Activated naive CD4-positive, alpha-beta T cell (primary cell): ENCODE measurements at places on chromosomes 3 and 15.

GRCh38 chr3:37129871-37130270, 44.5 kb downstream of the LRRFIP2 start:
- DNase-seq: no peak

DNA sequence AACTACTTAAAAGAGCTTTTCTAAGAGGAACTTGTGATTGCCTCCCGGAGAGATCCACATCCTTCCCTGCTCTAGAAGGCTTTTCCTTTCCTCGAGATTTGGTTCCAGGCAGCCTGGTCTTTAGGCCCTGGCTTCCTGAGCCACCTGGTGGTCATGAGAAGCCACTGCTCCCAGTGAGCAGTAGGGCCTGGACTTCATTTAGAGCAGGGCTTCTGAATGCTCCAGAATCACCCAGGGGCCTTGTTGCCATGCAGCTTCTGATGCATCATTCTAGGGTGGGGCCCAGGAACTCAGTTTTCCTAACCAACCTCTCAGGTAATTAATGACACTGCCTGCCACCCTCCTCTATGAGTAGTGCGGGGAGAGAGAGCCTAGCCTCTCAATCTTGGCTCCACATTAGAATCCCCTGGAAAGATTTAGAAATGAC, 29.6 kb downstream of the PSMD6 start:
- peak; percentile 2 for DNase-seq

- DNase-seq: no peak
These were observed 1.4 kb downstream of the MORF4L1 start for GRCh38 chr15:78873793-78874765.

GRCh38 chr3:12444582-12445471, 39.5 kb upstream of the TSEN2 start:
- DNase-seq: no peak

GRCh38 chr15:76642671-76643070, 262.5 kb downstream of the SCAPER start:
- DNase-seq: no peak

DNA sequence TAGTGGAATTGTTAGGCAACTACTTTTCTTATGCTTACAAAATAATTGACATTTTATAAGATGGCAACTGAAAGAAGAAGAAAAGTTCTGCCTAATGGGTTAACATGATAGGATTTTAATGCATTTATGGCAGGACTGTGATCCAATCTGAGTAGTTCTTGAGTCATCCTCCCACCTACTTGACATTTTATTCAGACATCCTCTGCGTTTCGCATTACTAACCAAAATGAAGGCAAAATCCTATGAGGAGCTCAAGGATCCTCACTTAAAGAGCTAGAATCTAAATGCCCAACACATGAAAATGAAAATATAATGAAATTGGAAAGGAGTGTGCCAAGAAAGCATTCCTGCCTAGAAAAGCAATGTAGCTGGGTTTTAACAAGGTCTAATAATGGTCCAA, 581.1 kb upstream of the SEMA6D start:
- no peak for DNase-seq

- no peak for DNase-seq
These were observed 32.6 kb downstream of the SEMA7A start for GRCh38 chr15:74400915-74401757.

DNA sequence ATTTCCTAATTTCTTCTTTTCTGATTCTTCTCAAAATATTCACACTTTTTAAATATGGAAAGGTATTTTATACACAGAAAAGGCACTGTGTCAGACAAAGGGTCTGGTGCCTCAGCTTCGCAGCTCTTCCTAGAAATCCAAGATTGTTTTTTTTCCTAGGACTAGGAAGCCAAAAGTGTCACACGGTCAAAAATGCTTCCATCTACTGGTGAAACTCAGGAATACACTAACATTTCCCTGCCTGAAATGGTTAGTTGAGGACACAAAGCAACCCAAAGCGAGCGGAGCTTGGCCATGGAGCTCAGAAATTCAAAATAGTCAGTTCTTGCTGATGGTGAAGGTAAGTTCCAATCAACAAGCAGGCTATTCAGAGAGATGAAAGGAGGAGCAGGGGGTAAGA, 426.5 kb upstream of the RASGRP1 start:
- no peak for DNase-seq

- DNase-seq: no peak
These were observed 53.6 kb upstream of the MYO5C start for GRCh38 chr15:52349052-52349700.

- DNase-seq: no peak
These were observed 1.9 kb downstream of the IVD start for GRCh38 chr15:40407330-40407990.

- no peak for DNase-seq
These were observed 4.3 kb downstream of the PROS1 start for GRCh38 chr3:93969443-93969842.

- DNase-seq: no peak
These were observed 9.4 kb downstream of the TGFBR2 start for GRCh38 chr3:30615615-30616346.

DNA sequence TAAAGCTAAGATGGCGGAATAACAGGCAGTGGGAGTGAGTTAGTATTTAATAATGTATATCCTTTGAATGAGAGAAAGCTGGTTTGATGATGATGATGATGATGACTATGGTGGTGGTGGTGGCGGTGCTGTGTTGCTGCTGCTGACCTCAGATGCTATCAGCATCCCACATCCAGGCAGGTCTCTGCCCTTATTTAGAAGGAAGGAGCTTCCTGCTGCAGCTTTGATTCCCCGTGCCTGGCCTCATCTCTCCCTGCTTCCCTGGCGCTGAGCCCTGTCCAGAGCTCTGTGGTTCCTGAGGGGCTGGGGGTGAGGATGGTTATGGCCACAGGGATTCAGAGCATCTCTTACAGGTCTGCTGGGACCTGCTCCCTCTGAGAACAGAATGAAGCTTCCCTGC, 73.1 kb downstream of the RAB11A start:
- no peak for DNase-seq

GRCh38 chr15:21268436-21268940, 171.8 kb downstream of the POTEB3 start:
- no peak for DNase-seq

DNA sequence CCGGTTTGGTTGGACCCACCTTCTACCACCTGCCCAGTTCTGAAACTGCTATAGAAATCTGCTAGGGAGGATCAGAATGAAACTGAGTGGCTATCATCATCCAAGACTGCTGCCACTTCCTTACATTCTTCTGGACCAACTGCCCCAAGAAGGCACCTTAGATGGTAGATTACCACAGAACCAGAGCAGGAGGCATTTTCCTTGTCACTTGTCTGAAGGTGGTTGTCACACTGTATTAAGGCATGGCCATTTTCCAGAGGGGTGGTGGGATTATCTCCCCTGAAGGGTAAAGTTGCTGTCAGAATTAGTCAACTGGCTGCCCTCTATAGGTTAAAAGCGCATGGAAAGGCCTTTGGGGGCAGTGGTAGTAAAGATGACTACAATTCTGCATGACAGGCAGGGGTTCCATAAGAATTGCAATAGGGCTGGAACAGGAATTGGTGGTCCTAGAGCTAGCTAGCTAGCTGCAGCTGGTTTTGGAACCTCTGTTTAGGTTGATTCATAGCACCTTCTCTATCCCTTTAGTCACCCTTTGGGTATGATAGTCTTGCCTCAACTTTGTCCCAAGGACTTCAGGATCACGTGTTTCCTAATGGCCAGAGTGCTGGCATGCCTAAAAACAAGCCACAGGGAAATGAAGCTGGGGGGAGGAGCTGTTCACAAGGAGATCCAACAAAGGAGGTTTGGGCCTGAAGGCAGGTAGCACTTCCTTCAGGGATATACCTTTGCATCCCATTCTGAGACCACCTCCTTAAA, 4.8 kb upstream of the CSPG5 start:
- no peak for DNase-seq

GRCh38 chr3:120528163-120528562, 68.0 kb upstream of the NDUFB4 start:
- no peak for DNase-seq

DNA sequence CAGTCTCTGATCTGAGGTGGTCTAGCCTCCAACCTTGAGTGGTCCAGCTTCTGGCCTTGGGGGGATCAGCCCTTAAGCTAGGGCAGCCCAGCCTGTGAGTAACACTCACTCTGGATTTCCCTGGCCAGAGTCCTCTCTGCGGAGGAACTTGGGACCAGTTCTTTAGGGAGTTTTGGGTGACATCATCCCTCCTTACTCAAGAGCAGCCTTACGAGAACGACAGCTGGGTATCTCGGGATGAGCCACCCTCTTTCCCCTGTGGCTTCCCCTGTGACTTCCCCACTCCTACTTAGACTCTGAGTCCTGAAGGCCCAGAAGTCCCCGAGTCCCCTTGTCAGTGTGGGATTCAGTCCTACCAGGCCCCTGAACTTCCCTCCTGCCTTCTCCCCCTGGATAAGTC, 10.2 kb upstream of the PLXND1 start:
- no peak for DNase-seq

- DNase-seq: no peak
These were observed 273.6 kb downstream of the THRB start for GRCh38 chr3:24220859-24221657.

DNA sequence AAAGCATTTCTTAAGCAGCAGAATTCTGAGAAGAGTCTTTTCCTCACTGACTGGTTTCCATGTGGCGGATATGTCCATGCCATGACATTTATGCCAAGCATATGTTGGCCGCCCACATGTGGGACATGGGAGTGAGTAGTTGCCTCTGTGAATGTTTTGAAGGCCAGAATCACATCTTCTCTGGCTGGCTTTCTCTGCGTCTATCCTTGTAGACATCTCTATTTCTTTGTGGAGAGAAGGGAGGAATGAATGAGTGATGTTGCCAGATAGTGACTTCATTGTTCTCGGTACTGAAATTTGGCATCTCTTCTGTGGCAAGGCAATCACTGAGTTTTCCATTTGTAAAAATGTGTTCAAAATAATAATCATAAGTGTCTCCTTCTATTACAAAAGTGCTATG, 316.0 kb downstream of the CLSTN2 start:
- no peak for DNase-seq

- DNase-seq: no peak
These were observed 160.5 kb upstream of the C2CD4B start for GRCh38 chr15:62325597-62325996.

- no peak for DNase-seq
These were observed 15.7 kb downstream of the C3orf52 start for GRCh38 chr3:112101916-112102315.

DNA sequence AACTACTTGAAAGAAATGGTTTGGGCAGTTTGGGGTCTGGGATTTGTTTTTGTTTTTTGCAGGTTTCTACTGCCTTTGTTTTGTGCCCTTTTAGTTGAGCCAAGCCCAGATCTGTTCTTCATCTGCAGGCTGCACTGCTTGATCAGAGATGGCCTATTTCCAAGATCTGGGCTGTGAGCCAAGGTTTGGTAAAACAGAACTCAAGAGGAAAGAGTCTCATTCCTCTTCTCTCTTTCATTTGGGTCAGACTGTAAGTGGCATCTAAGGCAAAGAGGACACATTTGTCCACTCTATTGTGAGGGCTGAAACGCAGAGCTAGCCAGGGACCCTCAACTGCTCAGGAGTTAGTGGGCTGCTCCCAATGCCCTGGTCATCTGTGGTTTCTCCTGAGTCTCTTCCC, 104.4 kb upstream of the UBE3A start:
- DNase-seq: no peak

DNA sequence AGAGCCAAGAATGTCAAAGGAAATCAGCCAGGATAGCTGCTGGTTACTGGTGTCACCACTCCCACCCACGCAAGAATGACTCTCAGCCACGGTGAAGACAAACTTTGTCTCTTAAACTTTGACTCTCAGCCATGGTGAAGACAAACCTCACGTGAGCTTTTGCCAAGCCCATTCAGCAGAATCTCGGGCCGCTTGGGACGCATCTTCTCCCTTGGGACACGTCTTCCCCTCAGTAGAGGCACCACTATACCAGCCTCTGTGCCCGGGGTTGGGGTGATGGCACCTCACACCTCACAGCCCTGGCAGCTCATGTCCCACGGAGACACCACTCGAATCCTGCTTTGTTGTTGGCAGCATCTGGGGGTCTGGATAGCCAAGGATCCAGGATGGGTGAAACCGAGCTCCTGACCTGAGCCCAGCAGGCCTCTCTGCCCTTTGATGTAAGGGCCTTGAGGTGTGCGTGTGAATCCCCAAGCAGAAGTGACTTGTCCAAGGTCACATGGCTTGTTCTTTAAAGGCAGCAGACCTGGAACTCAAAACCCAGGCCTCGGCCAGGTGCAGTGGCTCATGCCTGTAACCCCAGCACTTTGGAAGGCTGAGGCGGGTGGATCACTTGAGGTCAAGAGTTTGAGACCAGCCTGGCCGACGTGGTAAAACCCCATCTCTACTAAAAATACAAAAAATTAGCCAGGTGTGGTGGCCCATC, 21.8 kb downstream of the RBPMS2 start:
- DNase-seq: no peak

- no peak for DNase-seq
These were observed 156.3 kb downstream of the WNT5A start for GRCh38 chr3:55330756-55331155.

- DNase-seq: no peak
These were observed 34.4 kb upstream of the SLC6A1 start for GRCh38 chr3:10957976-10958749.

DNA sequence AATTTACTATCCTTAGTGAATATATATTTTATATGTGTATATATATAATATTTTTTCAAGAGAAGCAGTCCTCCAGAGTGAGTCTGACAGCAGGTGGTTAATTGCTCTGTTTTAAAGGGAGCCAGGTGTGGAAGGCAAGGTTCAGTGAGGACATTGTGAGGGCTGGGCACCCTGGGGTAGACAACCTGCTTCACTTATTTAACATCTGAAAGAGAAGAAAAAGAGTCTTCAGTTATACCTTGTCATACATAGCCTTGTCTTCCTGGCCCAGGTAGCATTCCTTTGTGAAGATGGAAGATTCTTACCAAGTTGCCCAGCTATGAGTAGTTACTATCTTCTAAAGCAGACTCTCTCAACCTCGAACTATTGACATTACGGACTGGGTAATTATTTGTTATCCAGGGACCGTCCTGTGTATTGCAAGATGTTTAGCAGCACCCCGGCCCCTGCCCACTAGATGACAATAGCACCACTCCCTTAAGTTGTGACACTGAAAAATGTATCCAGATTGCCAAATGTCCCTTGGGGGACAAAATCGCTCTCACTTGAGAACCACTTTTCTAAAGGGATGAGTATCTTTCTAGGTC, 336.0 kb upstream of the TRIM42 start:
- DNase-seq: no peak

DNA sequence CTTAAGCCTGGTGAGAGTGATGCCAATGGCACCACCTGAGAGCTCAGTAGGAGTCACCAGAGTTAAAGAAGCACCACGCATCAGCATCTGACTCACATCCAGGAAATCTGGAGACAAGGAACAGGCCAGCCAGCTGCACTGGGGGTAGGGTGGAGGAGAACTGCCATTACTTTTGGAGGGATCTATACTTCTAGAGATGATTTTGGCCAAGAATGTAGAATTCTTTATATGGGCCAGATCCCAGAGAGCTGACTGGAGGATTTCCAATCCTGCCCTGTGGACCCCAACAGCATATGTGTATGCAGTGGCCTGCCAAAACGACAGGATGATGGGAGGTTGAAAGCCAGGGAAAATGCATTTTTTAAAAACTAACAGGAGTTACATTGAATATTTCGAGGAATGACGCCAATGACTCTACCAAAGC, 29.8 kb downstream of the CCR3 start:
- no peak for DNase-seq
